Breast epithelium (tissue), 4 donors: ENCODE measurements at places on chromosomes 1 and 21. TPM values are rescaled to one million over a fixed set of nuclear protein-coding genes. Genes with fewer than 3 reads are reported as not detected.

GRCh38 chr1:14371771-14372497, 226.6 kb upstream of the KAZN start:
- H3K36me3 ChIP-seq: no peaks in the 10 kb centered on the region
- H3K27ac ChIP-seq: peak overlapping the region; percentile 0
- no peak overlapping the region for H3K4me3 ChIP-seq
- DNase-seq: no peak

DNA sequence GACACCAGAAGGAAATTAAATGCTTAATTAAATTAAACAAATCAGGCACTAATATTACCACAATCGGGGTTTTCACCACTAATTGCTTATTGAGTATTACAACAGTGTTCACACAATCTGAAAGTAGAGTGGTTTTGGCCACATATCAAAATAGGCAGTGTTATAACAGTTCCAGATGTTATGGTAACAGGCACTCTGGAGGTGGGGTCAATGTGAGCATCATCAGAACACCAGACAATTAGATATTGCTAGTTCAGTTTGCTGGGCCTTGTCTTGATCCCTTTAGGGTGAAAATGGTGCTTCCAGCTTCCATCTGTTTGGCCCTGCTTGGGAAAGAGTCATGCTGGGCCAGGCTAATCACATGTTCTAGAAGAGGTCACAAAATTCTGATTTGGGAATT, 14.5 kb upstream of the DDAH1 start:
- H3K4me3 ChIP-seq: no peak overlapping the region
- H3K36me3 ChIP-seq: no peaks in the 10 kb centered on the region
- no peak for DNase-seq
- no peak overlapping the region for H3K27ac ChIP-seq
- no peaks in the 10 kb centered on the region for H3K27me3 ChIP-seq
- H3K4me1 ChIP-seq: no peaks in the 10 kb centered on the region

- no peak overlapping the region for H3K4me3 ChIP-seq
- H3K36me3 ChIP-seq: no peaks in the 10 kb centered on the region
- H3K4me1 ChIP-seq: peaks cover 3% of the 10 kb centered on the region
- no peak for DNase-seq
Observed at GRCh38 chr21:37631319-37632117, 264.9 kb downstream of the DYRK1A start.

The KCNJ15 gene
- total RNA-seq: 0.80 TPM

DNA sequence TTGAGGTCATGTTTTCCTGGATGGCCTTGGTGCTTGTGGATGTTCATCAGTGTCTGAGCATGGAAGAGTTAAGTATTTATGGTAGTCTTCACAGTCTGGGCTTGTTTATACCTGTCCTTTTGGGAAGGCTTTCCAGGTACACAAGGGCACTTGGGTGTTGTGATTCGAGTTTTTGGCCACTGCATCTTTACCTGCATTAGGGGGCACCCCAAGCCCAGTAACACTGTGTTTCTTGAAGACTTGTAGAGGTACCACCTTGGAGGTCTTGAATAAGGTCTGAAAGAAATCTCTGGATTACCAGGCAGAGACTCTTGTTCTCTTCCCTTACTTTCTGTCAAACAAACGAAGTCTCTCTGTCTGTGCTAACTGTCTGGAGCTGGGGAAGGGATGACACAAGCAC, 34.4 kb upstream of the ROR1 start:
- no peaks in the 10 kb centered on the region for H3K27me3 ChIP-seq
- no peak overlapping the region for H3K4me3 ChIP-seq
- H3K27ac ChIP-seq: no peak overlapping the region
- no peaks in the 10 kb centered on the region for H3K36me3 ChIP-seq

DNA sequence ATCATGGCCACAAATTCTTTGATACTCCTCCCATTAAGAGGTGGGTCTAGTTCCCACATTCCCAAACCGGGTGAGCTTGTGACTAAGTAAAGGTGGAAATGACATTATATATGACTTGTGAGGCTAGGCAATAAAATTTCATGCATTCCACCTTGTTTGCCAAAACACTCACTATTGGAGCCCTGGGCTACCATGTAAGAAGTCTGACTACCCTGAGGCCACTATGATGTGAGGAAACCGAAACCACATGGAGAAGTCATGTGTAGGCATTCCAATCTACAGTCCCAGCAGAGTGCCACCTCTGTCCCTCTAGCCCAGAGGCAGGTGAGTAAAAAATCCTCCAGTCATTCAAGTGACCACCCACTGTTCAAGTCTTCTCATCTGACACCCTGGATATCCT, 17.9 kb upstream of the SMG7 start:
- H3K4me1 ChIP-seq: no peaks in the 10 kb centered on the region
- no peaks in the 10 kb centered on the region for H3K36me3 ChIP-seq
- no peaks in the 10 kb centered on the region for H3K27me3 ChIP-seq
- no peak overlapping the region for H3K4me3 ChIP-seq

DNA sequence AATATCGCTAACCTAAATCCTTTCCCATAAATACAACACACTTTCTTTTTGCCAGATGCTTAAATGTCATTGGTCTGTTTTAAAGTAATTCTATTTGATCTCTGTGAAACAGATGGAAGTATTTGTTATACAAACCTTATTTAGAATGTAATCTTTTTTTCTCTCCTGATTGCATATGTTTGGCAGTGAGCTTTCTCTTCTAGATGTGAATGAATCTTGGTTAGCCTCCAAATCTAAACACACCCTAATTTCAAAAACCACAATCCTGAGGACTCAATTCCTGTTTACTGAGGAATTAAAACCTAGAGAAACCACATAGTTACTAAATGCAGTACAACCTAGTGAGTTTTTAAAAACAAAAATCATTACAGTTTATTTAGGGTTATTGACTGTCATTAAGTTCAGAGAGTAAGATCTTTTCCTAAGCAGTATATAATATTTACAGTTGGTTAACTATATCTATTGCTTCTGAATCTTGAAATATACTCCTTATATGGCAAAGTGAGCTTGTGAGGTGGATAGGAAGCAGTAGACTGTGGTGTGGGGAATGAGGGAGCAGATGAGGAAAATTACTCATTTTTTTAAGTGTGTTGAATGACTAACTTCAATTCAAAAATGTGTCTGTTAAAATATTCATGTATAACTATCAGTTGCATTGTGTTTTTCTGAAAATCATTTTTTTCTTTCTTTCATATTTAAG, 218.7 kb downstream of the FMN2 start:
- DNase-seq: no peak
- H3K4me3 ChIP-seq: no peak overlapping the region
- H3K36me3 ChIP-seq: no peaks in the 10 kb centered on the region
- H3K4me1 ChIP-seq: no peaks in the 10 kb centered on the region
- H3K27ac ChIP-seq: no peak overlapping the region

DNA sequence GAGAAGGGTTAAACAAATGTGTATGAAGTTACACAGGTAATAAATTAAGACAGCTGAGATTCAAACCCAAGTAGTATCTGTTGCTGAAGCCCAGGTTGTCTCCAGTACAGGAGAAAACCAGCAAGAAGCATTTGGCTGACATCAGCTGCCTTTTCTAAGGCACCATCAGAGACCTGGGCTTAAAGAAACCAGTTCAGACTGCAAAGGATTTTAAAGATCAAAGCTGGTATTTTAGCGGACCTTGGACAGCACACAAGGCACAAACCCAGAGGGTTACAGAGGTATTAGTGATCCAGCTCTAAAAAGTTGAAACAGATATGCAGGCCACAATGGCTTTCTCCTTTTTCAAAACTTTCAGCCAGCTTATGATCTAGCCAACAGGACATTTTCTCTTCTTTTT, 23.4 kb downstream of the BEND5 start:
- H3K36me3 ChIP-seq: peaks cover 3% of the 10 kb centered on the region
- H3K27ac ChIP-seq: no peak overlapping the region
- H3K4me1 ChIP-seq: no peaks in the 10 kb centered on the region
- no peak overlapping the region for H3K4me3 ChIP-seq

GRCh38 chr1:40313958-40314720, 2.9 kb downstream of the COL9A2 start:
- DNase-seq: no peak
- H3K4me1 ChIP-seq: peaks cover 5% of the 10 kb centered on the region
- no peaks in the 10 kb centered on the region for H3K36me3 ChIP-seq
- H3K27ac ChIP-seq: no peak overlapping the region

DNA sequence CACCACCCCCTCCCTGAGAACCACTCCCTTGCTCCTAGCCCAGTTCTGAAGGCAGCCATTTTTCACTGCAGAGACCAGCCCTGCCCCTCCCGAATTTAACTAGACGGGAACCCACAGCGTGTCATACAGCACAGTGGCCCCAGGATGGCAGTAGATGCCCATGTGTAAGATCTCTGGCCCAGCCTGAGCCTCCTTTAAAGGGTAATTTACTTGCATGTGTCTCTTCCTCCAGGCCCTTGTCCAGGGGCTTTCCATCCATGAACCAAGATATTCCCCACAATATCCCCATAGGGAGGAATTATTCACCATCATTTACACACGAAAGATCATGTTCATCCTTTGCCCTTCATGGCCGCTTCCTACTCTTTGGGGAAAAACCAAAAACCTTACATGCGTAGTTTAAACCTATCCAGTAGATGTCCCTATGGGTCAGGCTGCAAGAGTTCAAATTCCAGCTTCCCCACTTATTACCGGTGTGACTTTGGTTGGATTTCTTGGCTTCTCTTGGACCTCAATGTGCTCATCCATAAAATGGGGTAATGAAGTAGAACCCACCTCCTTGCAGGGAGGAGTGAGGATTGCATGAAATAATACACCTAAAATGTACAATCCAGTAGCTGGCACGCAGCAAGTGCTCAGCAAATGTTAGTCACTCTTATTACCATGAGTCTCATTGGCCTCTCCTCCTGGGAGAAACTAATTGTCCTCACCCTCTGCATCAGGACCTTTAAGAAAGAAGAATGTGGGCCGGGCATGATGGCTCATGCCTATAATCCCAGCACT, 4.0 kb upstream of the LACTBL1 start:
- H3K36me3 ChIP-seq: no peaks in the 10 kb centered on the region
- no peak overlapping the region for H3K27ac ChIP-seq
- H3K4me1 ChIP-seq: no peaks in the 10 kb centered on the region
- no peak for DNase-seq
- H3K4me3 ChIP-seq: no peak overlapping the region

- H3K4me3 ChIP-seq: peak overlapping the region; percentile 22
- peak; percentile 62 for DNase-seq
- H3K27me3 ChIP-seq: no peaks in the 10 kb centered on the region
- no peaks in the 10 kb centered on the region for H3K36me3 ChIP-seq
- no peaks in the 10 kb centered on the region for H3K4me1 ChIP-seq
Observed at GRCh38 chr21:34510148-34511142, 1.6 kb downstream of the KCNE1 start.

The SPRR1A gene
- not detected for total RNA-seq

DNA sequence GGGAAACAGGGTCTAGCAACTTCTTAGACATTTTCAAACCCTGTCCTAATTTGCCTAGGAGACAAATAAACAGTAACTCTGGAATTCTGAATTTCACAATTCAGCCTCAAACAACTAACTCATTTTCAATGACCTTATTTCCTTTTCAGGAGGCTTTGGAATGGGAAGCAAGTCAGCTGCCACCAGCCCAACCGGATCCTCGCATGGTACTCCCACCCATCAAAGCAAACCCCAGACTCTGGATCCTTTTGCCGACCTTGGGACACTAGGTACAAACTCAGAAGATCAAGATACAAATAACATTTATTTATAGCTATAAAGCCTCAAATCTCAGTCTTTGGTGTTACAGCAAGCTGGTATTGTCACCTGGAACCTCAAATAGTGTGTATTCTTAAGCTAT, 18.9 kb upstream of the LEPR start:
- H3K36me3 ChIP-seq: no peaks in the 10 kb centered on the region
- H3K27me3 ChIP-seq: no peaks in the 10 kb centered on the region
- no peak for DNase-seq
- H3K27ac ChIP-seq: no peak overlapping the region

DNA sequence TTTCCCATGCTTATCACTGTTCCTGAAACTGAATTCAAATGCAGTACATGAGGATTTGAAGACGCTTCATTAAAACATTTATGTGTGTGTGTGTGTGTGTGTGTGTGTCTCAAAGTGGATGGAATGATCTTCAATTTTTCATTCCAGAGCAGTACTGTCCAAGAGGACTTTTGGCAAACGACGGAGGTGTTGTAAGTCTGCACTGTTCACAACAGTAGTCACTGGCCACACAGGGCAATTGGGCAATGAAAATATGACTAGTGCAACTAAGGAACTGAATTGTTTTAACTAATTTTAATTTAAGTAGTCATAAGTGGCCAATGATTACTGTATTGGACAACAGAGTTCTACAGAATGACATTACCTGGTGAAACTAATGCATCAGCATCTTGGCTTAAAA, 5.0 kb downstream of the TAF5L start:
- H3K27ac ChIP-seq: no peak overlapping the region
- H3K4me3 ChIP-seq: no peak overlapping the region

DNA sequence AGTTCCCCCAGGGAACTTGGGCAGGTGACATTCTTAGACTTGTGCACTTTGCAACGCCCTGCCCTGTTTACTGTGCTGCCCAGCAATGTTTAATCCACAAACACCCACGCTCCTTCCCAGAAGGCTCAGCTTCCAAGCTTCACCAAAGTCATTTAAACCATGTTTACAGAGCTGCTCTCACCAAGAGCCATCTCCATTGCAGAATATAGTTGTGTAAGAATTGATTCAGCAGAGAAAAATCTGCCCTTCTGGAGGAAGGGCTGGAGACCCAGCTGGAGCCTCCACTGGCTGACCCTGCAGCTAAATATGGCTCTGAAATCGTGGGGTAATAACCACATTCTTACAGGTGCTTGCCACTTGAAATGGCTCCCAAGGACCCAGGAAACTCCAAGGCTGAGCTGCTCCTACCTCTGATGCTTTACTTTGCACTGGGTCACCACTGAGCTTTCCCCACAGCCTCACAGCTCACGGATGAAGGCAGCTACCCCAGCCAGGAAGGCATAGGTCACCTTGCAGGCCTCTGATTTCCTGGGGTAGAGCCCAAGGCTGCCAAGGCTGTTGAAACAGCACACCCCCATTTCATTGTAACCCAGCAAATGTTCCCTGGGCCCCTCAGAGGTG, 8.7 kb downstream of the CAPN2 start:
- DNase-seq: peak; percentile 70
- no peaks in the 10 kb centered on the region for H3K36me3 ChIP-seq
- peaks cover 27% of the 10 kb centered on the region for H3K4me1 ChIP-seq
- no peak overlapping the region for H3K4me3 ChIP-seq

The IQGAP3 gene
- total RNA-seq: under 0.01 TPM

DNA sequence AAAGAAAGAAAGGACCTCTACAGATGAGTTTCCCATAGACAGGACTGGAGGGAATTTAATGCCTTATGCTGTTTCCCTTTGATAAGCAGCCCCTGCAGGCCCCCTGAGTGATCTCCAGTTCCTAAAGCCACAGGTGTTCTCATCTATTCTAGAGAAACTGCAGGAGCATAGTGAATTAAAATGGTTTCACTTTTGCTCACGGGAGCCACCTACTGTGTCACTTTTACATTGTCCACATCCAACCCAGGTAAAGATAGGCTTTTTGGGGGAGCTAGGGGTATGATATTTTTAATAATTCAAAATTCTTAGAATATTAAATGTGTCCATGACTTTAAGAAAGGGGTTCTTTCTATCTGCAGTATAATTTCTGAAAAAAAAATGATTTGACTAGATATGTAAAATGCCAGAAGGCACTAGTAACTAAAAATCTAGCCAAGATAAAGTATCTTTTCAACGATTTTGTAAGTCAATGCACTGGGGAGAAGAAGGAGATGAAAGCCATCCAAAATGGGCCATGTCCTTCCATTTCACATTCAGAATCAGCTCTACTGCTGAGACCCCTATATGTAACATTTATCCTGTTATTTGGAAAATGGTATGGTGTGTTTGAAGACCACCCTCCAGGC, 267.3 kb upstream of the DUSP10 start:
- DNase-seq: no peak
- no peak overlapping the region for H3K4me3 ChIP-seq
- H3K36me3 ChIP-seq: no peaks in the 10 kb centered on the region
- H3K27me3 ChIP-seq: no peaks in the 10 kb centered on the region
- H3K27ac ChIP-seq: no peak overlapping the region
- no peaks in the 10 kb centered on the region for H3K4me1 ChIP-seq
